ENCODE measurements at places on chromosomes 6 and 20.
A peak's percentile ranks its signal among the peaks of the same experiment; 100 is the strongest.

DNA sequence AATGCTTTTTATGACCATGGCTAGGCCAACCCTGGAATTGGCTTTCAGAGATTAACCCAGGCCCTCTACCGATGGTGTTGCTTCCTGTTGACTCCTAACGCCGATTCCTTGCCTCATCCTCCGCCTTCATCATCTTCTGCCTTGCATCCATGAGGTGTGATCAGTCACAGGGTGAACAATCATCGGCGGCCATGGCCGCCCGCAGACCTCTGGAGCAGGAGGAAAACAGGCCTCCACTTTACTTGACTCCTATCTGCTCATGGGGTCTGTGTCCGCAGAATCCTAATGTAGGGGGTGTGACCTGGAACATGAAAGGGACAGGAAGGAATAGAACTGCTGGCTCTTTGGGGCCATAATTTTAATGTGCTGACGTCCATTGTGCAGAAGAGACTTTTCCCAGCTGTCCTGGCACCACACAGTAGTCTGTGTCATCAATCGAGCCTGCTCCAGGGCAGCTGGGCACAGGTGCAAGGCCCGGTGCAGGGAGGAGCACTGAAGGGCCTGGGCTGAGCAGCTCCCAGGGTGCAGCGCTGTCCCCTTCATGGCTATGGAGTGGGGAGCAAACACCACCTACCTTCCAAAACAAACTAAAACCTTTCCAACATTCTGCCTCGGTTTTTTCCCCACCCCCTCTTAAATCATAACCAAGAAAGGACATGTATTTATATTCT lies 8.0 kb downstream of the SLC22A3 start:
- DNase-seq = peak; percentile 50

- no peak for DNase-seq
Observed at GRCh38 chr6:3724451-3725144, 26.9 kb downstream of the PXDC1 start.

GRCh38 chr20:911882-912600 lies 4.1 kb downstream of the ANGPT4 start:
- DNase-seq = no peak

- DNase-seq = no peak
Observed at GRCh38 chr6:167828325-167828956, 1.7 kb downstream of the AFDN start.

- no peak for DNase-seq
Observed at GRCh38 chr6:37570482-37571133, 70.9 kb upstream of the CCDC167 start.

DNA sequence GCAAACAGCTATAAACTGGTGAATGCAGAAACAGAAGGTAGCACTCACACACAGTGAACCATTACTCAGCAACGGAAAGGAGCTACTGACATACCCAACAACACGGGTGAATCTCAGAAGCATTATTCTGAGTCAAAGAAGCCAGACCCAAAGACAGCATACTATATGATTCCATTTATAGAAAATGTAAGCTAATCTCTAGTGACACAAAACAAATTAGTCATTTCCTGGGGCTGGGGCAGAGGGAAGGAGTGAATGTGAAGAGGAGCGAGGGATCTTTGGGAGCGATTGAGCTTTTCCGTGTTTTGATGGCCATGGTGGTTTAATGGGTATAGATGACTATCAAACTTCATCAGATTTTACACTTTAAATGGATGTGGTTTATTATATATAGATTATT lies 614.6 kb downstream of the DHX35 start:
- no peak for DNase-seq

DNA sequence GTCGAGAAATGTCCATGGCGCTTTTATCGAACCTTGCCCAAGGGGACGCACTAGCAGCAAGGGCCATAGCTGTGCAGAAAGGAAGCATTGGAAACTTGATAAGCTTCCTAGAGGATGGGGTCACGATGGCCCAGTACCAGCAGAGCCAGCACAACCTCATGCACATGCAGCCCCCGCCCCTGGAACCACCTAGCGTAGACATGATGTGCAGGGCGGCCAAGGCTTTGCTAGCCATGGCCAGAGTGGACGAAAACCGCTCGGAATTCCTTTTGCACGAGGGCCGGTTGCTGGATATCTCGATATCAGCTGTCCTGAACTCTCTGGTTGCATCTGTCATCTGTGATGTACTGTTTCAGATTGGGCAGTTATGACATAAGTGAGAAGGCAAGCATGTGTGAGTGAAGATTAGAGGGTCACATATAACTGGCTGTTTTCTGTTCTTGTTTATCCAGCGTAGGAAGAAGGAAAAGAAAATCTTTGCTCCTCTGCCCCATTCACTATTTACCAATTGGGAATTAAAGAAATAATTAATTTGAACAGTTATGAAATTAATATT lies 115.7 kb downstream of the TMEM242 start:
- no peak for DNase-seq

GRCh38 chr6:41575598-41575997 lies 29.4 kb downstream of the FOXP4 start:
- DNase-seq = no peak

DNA sequence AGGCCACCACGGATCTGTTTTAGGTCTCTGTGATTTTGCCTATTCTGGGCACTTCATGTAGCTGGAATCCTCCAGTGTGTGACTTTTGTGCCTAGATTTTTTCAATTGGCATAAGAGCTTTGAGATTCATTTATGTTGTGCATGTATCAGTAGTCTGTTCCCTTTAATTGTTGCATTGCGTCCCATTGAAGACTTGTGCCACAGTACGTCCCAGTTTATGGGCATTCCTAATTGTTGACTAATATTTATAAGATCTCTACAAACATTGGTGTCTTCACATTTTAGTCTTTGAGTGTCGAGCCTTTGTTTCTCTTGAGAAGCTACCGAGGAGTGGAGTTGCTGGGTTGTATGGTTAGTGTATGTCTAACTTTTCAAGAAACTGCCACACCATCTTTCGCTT lies 704 bp upstream of the FAM210B start:
- DNase-seq = no peak

DNA sequence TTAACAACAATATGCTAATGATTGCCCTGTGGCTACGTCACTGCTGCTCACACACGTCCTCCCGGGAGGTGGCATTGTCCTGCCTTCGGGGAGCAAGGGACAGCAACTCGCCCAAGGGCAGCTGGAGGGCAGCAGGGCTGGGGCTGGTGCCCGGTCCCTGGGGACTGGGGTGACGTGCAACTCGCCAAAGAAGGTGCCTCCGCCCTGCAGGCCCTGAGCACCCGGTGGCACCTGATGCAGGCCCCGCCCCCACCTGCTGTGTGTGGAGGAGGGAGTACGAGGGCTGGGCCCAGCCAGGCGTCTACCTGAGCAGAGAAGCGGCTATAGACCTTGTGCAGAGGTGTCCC lies 64.8 kb upstream of the SLCO4A1 start:
- no peak for DNase-seq

DNA sequence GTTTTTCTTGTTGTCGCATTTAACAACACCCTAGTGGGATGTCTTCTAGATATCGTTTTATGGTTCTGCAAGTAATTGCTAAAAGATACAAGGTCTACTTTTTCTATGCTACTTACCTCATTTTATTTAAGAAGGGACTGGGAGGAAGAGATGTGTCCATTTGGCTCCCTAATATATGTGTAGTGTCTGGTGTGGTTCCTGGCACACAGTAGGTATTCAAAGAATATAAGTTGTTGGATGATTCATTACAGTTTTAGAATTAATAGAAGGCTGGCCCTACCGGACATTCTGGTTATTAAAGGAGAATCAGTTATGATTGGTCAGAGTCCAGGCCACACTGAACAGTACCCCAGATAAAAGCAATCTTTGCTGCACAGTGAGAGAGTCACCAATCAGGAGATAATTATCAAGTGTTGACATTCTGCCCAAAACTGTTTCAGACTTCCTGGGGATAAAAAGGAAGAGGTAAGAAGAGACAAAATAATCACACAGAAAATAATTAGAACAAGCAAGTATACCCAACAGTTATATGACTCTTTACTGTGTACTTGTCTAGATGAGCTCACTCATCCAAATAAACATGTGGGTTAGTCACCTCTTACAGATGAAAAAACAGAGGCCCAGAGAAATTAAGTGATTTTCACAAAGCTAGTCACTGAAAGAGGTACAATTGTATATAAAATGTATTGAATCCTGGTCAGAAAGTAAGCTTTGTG lies 7.0 kb downstream of the TMEM244 start:
- no peak for DNase-seq

- DNase-seq = no peak
Observed at GRCh38 chr6:42520786-42521607, 42.8 kb upstream of the UBR2 start.

GRCh38 chr6:150640556-150641209 lies 41.0 kb downstream of the PLEKHG1 start:
- no peak for DNase-seq

GRCh38 chr20:31566319-31566657 lies 38.8 kb upstream of the ID1 start:
- no peak for DNase-seq

GRCh38 chr6:101760843-101761621 lies 367.5 kb downstream of the GRIK2 start:
- DNase-seq = no peak

DNA sequence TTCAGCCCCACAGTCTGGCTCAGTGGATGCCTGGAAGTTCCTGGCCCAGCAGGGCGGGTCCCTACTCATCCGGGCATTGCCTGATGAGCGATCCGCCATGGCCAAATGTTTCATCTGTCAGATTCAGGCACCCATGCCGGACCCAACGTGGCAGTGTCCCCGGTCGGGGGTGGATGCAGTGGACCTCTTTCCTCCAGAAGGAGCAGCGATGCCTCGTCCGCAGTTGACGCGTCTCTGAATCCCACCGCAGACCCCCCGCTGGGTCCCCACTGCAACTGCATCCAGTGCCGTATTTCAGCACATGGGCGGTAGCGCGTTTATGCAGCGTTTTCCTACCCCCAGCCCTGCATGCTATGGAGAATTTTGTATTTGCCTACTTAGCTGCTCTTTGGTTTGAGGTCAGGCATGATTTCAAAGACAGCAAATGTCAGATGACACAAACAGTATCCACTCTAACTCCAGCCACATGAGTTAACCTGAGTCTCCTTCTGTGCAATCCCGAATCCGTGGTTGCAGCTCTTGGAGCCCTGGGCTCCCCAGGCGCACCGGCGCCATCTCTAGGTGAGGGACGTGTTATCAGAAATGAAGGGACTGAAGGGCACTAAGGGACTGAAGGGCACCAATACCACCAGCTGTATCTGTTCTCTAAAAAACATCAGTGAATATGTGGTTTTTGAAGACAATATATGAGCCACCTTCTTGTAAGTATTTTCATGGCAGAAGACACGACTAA lies 72.6 kb upstream of the THBS2 start:
- DNase-seq = no peak

DNA sequence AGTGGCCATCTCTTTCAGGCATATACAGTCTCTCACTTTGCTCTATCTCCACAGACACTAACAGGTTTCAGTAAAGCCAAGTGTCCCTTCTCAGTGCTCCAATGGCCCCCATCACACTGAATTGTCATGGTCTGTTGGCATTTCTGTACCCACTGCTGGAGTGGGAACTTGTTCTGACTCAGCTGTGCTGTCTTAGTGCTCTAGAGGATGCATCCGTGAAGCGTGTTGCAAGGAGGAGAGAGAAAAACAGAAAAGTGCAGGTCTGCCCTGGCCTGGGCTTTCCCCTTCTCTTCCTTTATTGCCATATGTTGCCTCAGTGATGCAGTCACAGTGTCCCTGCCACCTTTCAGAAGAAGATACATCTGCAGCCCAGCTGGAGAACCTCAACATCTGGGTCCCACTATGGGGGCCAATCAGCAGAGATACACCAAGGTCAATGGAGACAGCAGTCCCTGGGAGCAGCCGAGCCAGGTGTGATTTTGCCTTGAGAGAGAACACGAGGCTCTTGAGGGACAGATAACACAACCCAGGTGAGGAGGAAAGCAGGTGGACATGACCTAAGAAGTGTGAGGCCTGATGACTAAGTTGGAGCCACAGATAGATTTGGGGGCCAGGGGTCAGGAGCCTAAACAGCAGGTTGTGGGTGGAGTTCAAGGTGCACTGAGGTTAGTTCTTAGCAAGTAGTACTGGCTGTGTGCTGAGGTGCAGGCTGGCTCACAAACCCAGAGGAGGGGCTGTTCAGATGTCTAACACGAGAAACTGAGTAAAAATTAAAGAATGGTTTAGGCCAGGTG lies 5.6 kb upstream of the PLCG1 start:
- DNase-seq = no peak

All from SHP77 treated with DMSO at 0.1 percent for 48 hours (cell line).